ENCODE measurements at places on chromosomes 11 and 22. TPM values are rescaled to one million over a fixed set of nuclear protein-coding genes. Genes with fewer than 3 reads are reported as not detected.

BBOX1 gene
- total RNA-seq: 22.6 TPM

RAB39A gene
- 0.58 TPM for total RNA-seq

MS4A15 gene
- total RNA-seq: not detected

SHISAL1 gene
- 0.10 TPM for total RNA-seq

DNA sequence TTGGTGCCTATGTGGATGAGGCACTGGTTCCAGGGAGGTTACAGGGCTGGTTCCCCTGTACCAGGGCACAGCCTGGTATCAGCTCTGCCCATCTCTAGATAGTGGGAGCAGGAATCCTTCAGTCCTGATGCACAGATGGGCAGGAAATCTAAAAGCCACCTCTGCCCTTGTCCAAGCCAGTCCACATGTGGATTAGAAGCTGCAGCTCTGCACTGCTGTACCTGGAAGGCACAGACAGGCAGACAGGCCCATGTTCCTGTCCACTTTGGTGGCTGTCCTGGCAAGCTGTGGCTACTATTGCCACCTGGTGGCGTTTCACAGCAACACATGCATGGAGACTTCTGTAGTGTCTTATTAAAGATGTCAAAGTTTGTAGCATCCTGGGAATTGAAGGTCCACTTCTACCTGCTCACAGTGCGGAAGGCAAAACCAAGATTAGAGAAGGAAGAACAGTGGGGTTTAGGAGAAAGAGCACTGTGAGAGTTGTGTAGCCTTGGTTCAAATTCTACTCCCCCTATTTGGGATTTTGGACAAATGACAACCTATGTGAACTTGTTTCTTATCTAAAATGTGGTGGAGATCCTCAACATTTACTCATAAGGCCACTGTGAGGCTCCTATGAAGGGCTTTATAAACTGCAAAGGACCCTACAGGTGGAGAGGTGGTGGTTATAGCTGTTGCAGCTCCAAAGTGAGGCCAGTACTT is 30.1 kb downstream of the NAV2 start:
- DNase-seq: peak; percentile 85

DNA sequence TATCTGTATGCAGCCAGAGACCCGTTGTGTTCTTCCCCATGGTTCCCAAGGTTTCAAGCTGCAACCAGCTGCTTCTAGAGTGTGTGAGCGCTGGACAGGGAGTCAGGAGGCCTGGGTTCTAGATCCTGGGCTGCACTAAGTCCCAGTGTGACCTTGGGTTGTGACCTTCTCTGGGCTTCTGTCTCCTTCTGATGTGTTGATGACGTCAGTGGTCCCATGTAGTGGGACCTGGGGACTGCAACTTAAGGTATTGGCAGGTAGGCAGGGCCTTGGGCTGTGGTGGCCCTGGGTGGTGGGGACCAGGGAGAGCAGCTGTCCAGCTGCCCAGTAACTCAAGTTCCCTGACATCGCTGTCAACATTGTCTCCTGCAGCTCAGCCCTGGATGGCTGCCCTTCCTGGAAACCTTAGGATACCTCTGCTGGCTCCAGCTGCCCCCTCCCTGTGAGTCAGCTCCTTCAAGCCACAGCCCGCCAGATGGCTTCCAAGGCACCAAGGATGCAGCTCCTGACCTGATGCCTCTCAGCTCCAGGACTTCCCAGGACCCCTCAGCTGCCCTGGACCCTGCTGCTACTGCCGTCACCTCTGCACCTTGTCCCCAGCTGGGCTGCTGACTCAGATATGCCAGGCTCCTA is 1.3 kb upstream of the PVALB start:
- DNase-seq: no peak

DNA sequence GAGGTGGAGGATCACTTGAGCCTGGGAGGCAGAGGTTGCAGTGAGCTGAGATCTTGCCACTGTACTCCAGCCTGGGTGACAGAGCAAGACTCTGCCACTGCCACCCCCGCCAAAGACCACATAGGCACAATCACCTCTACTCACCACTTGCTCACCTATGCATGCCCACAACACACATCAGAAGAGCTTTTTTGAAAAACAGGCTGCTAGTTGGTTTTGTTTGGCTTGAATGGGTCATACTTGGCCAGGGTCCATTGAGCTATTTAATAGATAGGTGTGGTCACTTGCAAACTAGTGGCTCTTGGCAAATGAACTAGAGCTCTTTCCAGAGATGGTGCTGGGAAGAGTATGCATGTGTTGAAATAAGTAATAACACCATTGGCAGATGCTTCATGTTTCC is 80.1 kb downstream of the EMSY start:
- no peak for DNase-seq

GRCh38 chr11:1082728-1083620 is 8.3 kb downstream of the MUC2 start:
- no peak for DNase-seq

GRCh38 chr11:103344886-103345285 is 235.7 kb downstream of the DYNC2H1 start:
- DNase-seq: no peak

Data from left lobe of liver (tissue), 2 donors.